ENCODE measurements at places on chromosomes 2 and 18.

DNA sequence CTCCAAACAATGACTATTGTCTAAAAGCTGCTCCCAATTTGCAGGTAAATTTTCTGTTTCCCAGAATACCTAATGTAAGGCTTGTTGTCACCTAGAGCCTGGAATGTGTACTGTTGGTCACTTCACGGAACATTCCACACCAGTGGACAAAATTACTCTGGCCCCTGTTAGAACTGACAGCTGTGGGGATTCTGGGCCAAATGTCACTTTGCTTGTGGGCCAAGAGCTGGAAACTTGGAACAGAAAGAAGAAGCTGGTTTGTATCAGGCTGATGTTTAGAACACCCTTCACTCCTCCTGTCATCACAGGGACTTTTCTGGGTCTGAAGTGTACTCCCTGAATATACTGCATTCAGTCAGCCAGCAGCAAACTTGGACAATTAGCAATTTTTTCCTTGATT is 495.6 kb upstream of the SYT4 start:
- no peak for DNase-seq

GRCh38 chr18:9701609-9702349 is 6.3 kb upstream of the RAB31 start:
- no peak for DNase-seq

DNA sequence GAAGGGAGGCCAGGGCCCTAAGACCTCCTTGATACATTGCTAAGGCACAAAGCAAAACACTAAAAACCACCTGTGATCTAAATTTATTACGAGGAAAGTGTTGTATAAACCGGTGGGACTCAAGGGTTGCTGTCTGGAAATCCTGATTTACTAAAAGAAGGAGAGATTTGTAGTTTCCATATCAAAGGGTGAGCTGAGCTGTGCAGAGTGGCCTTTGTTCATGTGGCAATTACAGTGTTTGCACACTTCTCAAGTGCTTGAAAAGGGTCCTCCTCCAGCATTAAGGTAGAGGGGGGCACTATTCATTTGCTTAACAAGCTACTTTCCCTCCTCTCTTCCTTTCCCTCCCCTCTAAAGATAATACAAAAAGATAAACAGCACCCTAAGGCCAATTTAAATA is 30.5 kb upstream of the ITGA4 start:
- DNase-seq: no peak

- no peak for DNase-seq
Observed at GRCh38 chr2:11705063-11705462, 35.1 kb upstream of the NTSR2 start.

DNA sequence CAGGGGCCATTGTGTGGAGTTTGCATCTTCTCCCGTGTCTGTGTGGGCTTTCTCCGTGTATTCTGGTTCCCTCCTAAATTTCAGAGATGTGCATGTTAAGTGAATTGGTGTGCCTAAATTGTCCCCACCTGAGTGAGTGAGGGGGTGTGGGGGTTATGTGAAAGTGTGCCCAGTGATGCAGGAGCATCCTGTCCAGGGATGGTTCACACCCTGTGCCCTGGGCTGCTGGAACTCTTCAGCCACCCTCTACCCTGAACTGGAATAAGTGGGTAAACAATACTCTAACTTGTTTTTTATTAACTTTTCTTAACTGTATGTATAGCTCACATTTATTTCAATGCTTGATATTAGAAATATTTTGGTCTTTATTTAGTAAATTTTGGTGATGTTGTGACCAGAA is 56.0 kb downstream of the UBE2E3 start:
- no peak for DNase-seq

GRCh38 chr18:78246588-78246987 is 733.0 kb upstream of the SALL3 start:
- no peak for DNase-seq

DNA sequence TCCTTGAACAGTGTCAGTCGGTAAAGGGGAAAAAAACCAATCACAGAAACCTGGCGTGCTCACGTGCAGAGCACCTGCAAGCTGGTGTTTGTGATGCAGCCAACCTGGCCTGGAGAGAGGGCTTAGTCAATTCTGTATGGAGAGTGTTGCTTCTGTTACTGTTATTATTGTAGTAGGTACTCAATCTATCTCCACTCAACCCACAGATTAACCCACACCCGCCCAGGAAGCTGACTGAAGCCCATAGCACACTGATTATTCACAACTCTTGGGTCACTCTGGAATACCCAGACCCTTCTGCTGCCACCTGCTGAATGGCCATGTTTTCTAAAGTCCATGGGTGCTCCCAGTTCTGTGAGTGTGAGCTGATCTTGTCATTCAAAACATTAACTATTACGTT is 53.9 kb downstream of the TNFRSF11A start:
- no peak for DNase-seq

GRCh38 chr2:39546937-39547336 is 109.9 kb upstream of the MAP4K3 start:
- no peak for DNase-seq

GRCh38 chr2:133194777-133195335 is 373.4 kb downstream of the NCKAP5 start:
- DNase-seq: no peak

DNA sequence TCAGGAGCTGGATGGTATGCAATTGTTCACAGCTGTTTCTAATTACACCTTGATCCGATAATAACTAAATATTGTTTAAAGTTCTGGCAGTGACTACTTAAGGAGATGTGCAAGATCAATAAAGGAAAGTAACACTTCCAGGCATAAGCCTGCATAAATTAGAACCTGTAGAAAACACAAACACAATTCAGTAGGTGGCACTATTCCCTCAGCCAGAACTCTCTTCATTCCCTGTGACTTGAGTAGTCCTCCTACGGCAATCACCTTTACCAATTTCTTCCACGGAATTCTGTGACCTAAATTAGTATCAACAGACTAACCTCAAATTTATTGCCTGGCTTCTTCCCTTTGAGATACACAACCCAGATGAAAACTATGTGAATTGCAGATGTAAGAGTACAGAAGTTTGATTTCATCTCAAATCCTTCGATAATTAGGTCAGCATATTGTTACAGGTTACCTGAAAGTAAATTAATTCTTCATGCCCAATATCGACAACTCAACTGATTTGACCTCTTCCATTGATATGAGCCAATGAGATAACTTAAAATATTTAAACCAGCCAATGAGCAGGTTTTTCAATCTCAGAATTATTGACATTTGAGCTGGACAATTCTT is 137.8 kb downstream of the PID1 start:
- DNase-seq: no peak

Data from thymus (tissue), 14 donors.